ENCODE measurements at places on chromosomes 1 and 21.

DNA sequence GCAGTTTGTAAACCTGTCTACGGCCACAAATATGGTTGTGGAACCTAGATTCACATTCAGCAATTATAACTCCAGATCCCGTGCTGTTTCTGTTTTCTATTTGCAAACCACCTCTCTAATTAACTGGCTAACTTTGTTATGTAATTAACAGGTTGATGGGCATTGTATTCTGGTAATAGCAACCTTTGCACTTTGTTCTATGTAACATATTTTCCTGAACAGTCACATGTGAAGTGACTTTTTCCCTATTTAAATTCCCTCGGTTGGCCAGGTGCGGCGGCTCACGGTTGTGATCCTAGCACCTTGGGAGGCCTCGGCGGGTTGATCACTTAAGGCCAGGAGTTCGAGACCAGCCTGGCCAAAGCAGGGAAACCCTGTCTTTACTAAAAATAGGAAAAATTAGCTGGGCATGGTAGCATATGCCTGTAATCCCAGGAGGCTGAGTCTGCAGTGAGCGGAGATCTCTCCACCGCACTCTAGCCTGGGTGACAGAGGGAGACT is 1.4 kb downstream of the ACADM start:
- DNase-seq, result no peak

- no peak for DNase-seq
Observed at GRCh38 chr1:230086151-230086550, 19.1 kb downstream of the GALNT2 start.

- DNase-seq, result no peak
Observed at GRCh38 chr1:93679546-93679945, 2.1 kb downstream of the BCAR3 start.

- DNase-seq, result no peak
Observed at GRCh38 chr1:151549199-151549598, 9.1 kb downstream of the TUFT1 start.

GRCh38 chr21:33029385-33029921 is 3.7 kb downstream of the OLIG2 start:
- no peak for DNase-seq

- DNase-seq, result no peak
Observed at GRCh38 chr1:217059401-217059800, 336.2 kb upstream of the ESRRG start.

DNA sequence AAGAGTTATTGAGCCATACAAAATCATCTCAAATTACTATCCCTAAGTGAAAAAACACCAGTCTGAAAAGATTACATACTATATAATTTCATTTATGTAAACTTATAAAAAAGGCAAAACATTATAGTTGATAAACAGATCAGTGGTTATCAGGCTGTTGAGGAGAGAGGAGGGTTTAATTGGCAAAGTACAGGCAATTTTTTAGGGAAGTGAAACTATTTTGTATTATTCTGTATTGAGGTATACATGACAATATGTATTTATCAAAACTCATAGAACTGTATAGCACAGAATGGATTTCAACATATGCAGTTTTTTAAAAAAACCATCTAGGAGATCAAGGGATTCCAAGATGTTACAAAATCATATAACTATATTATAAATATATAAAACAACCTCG is 403.7 kb downstream of the LTN1 start:
- DNase-seq, result no peak

DNA sequence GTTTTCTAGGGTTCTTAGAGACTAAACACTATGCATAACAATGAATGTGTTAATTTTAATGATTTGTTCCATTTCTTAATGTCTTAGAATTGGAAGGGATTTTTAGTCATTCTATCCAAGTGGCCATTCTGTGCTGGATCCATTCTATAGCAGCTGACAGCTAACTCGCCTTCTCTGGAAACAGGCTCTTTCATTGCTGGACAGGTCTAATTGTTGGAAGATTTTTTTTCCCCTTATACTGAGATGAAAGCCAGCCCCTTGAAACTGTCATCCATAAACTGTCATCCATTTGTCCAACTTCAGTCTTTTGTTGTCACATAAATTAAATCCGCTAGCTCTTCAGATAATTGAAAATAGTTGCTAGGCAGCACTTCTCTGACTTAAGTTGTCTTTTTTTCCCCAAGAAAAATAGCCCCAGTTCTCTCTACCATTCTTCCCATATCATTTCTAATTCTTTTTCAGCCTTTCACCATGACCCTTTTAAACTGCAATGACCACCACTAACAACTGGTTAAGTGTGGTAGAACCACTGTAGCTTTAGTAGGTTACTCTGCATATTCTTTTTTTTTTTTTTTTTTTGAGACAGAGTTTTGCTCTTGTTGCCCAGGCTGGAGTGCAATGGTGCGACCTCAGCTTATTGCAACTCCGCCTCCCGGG is 19.7 kb downstream of the AK4 start:
- DNase-seq, result no peak

DNA sequence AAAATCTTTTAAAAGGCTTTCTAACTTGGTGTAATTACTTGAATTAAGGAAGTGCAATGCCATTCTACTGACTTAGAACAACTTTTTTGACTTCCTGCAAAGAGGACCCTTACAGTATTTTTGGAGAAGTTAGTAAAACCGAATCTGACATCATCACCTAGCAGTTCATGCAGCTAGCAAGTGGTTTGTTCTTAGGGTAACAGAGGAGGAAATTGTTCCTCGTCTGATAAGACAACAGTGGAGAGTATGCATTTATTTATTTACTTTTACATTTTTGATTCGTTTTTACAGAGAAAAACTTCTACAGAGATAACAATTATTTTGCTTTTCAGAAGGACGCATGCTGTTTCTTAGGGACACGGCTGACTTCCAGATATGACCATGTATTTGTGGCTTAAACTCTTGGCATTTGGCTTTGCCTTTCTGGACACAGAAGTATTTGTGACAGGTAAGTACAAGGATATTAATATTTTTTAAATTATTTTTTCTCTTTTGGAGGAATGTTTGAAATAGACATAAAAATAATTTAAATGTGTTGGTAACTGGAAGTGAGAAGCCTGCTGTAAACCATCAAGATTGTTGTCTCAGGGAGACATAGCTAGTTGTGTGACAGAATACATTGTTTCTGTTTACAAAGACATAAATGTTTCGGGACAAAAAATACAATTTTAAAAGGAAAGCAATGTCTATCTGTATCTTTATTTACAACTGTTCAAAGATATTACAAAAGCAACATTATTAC is at the start of gene PTPRC:
Gene PTPRC, plus strand, starts transcription at position 147 of the 742 bp plus-strand sequence. Its CDS starts 229 bp downstream, at position 376.
- no peak for DNase-seq

GRCh38 chr1:7267493-7267892 is 482.2 kb downstream of the CAMTA1 start:
- no peak for DNase-seq

DNA sequence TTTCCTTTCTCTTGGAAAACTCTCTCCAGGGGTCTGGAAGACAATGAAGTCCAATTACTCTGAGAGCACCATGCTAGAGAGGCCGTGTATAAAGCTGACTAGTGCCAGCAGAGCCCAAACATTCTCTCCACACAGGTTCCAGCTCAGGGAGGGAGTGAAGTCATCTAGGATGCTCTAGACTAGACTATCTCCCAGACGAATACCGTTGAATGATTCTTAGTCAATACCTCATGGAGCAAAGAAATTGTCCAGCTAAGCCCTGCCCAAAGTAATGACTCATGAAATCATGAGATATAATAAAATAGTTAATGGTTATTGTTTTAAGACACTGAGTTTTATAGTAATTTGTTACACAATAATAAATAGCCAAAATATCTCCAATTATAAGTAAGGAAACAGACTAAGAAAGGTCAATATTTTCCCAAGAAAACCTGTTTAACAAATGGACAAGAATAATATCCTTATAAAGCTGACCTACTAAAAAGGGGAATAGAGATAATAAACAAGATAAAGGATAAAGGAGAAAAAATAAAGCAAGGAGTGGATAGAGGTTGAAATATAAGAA is 163.9 kb upstream of the LRRC7 start:
- no peak for DNase-seq

DNA sequence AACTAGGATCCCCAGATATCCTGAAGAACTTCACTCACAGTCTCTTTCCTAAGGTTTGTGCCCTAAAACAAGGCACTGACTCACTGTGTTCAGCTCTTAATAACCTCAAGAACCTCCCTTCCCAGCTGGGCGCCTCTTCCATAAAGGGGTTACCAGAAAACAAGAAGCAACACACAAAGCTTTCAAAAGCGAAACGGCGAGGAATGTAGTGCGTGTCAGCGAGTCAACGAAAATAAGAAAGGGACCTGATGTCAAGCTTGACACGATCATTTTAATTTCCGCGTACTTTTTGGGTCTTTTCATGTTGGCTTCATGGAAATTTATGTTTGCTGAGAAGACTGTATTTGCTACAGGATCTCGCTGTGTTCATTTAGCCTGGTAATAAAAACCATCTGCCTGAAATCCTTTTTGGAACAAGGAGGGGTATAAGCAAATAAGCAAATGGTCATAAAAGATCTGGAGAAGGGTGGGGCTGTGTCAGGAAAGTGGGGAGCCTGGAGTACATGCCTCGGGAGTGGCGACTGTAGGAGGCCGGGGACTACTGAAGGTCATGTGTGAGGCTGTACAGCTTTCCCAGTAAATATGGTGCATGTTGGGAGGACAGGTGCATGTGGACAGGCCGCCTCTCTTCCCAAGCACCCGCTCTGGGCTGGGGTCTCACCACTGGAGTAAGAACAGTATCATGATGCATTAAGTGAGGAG is 11.4 kb upstream of the CLDN14 start:
- no peak for DNase-seq

DNA sequence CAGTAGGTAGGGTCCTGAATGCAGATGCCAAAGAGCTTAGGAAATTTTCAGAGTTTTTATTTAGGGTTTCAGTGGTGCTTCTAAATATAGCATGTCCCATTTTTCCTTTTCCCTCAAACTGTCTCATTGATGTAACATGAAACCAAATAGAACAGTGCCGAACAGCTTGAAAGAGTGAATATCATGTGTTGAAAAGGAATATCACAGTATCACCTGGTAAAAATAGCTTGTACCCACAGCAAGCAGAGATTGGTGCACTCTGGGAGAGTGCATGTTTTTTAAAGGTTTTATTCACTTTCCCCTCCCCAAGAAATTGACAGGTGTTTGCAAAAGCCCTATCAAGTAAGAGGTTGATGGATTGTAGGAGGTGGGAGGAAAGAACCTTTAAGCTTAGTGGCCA is 41.9 kb upstream of the ELAVL4 start:
- no peak for DNase-seq

- no peak for DNase-seq
Observed at GRCh38 chr1:180282401-180283044, 52.5 kb downstream of the LHX4 start.

DNA sequence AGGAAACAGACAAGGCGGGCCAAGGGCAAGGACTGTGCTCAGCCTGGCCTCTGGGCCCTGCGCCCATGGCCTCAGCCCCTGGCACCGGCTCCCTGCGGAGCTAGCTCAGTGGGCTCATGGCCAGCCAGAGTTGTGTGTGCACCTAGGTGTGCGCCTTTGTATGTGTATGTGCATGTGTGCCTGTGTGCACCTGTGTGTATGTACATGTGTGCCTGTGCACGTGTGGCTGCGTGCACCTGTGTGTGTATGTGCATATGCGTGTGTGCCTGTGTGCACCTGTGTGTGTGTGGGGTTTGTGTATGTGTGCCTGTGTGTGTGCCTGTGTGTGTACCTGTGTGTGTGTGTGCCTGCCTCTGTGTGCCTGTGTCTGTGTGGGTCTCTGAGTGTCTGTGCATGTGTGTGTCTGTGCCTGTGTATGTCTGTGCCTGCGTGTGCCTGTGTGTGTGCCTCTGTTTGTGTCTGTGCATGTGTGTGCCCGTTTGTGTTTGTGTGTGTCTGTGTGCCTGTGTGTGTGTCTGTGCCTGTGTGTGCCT is 7.4 kb downstream of the GPR137B start:
- no peak for DNase-seq

GRCh38 chr1:202951437-202951836 is 6.7 kb downstream of the ADIPOR1 start:
- DNase-seq, result no peak

DNA sequence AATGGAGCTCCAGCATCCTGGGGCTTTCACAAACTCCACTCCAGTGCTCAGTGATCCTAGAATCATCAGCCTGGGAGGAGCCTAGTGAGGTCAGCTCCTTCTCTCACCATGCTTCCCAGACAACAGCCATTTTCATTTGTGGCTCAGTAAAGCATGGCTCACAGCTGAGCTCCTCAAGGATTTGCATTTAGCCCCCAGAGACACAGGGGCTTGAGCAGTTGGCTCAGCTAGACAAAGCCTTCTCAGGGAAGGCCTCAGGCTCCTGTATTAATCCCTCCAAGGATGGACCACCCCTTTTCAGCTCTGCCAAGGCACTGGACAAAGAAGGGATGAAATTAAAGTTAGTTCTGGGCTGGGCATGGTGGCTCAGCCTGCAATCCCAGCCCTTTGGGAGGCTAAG is 39.5 kb downstream of the ERI3 start:
- no peak for DNase-seq

- no peak for DNase-seq
Observed at GRCh38 chr1:231357831-231358354, 19.8 kb downstream of the SPRTN start.

- no peak for DNase-seq
Observed at GRCh38 chr1:44724296-44724954, 6.5 kb downstream of the RNU5D-1 start.

Data from activated CD8-positive, alpha-beta memory T cell treated with anti-CD3 and anti-CD28 coated beads for 4 hours (primary cell).